ENCODE measurements at places on chromosomes 4 and X.

GRCh38 chr4:168480931-168481611 lies 779 bp upstream of the DDX60L start:
- no peak for DNase-seq

DNA sequence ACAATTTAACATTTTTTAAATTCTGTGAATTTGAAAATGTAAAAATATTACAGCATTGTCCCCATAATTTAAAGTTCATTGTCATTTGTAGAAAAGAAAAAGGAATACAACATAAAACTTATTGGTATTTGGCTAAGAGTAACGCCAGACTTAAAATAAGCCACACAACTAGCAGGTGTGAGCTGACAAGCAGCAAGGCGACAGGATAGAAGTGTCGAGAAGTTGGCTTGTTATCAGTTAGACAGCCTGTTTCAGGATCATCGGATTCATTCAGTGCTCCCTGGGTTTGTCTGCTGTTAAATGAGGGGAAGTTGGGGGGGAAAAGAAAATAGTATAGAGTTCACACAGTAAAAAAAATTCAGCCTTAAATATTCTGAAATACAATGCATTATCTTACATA lies 393.6 kb downstream of the IL15 start:
- no peak for DNase-seq

DNA sequence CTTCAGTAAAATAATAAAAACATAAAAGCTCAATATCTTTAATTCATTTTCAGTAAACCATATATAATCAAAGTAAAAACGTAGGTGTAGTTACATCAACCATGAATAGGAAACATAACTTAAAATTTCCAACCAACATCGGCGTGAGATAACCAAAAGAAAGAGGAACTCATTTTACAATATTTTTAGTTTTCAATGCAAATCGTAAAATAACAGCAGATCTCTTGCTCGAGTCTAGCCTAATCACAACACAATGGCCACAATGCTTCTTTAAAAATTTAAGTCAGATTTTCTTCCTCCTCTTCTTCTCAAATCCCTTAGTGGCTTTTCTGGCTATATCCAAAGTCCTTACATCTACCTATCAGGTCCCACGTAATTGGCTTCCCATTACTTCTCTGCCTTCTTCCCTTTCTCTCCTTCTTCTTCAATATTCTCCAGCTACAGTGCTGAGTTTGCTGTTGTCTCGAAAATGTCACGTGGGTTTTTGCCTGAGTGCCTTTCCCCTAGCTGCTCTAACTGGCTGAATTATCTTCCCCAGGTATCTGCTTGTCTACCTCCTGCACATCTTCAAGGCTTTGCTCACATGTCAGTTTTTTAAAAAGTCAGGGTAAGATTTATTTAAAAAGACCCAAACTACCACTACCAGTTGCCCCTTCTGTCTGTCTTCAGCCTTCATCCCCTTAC lies 90.9 kb upstream of the BANK1 start:
- DNase-seq: no peak

GRCh38 chr4:40628888-40629287 lies 776 bp downstream of the RBM47 start:
- DNase-seq: no peak

GRCh38 chr4:112127048-112127637 lies 18.1 kb upstream of the FAM241A start:
- DNase-seq: no peak

GRCh38 chrX:152850465-152850864 lies 19.6 kb downstream of the NSDHL start:
- no peak for DNase-seq

DNA sequence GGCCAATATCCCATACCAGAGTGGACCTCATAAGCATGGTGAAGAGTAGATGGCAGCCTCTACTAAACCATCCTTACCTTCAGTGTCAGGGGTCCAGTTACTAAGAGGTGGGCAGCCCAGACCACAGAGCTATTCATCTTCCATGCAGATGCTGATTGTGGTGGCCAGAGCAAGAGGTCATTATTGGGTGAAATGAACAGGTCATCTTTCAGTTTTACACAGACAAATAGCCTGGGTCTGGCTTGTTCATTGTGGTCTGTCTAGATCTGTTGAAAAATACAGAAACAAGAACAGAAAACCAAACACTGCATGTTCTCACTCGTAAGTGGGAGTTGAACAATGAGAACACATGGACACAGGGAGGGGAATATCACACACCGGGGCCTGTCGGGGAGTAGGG lies 71.3 kb downstream of the PAK3 start:
- DNase-seq: no peak

DNA sequence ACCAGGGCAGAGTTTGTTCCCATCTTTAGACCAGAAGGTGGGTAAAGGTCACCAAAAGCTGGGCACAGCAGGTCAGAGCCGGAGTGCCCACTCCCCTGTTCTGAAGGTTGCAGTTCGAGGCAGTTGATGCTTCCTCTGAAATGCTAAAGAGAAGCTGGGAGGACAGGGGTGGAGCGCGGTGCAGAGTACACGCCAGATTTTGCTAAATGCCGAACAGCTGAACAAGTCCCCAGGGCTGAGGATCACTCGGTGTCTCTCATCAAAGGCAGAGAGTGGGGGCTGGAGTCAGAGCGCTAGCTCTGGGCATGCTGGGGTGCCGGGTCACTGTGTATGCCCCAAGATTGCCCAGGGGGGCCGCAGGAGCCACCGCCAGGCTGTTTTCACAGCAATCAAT lies 197.0 kb downstream of the BCOR start:
- no peak for DNase-seq

GRCh38 chr4:158823461-158823873 lies 54.6 kb downstream of the FNIP2 start:
- no peak for DNase-seq

DNA sequence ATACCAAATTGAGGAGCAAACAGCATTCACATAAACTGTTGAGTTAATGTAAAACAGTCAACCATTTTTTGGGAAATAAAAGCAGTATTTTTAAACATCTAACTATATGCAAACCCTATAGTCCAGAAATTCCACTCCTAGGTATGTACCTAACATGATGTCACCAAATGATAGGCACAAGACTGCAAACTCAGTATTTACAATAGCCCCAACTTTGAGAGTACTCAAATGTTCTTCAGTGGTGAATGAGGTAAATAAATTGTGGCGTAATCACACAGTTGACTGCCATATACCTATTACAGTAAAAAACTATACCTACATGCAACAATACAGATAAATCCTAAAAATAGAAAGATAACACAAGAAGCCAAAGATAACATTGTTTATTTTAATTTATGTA lies 1243.8 kb upstream of the ADGRL3 start:
- DNase-seq: no peak

- DNase-seq: no peak
These were observed 10.9 kb downstream of the SMARCA1 start for GRCh38 chrX:129512409-129512808.

DNA sequence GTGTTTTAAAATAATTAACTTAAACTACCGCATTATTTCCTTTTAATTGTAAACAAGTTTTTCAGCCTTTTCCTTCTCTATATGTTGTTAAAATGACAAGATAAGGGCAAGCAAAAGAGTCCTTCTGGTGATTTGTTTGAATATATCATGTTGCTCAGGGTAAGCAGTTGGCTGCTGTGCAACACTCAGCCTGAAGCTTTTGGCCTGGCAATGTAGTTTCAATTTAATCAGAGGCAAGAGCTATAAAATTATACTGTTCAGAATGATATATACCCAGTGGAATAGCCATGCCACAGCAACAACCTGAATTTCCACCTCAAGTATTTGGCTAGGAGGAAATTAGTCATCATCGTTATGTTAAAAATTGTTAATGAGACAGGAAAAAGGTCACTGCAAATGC lies 53.4 kb downstream of the GRXCR1 start:
- DNase-seq: no peak

DNA sequence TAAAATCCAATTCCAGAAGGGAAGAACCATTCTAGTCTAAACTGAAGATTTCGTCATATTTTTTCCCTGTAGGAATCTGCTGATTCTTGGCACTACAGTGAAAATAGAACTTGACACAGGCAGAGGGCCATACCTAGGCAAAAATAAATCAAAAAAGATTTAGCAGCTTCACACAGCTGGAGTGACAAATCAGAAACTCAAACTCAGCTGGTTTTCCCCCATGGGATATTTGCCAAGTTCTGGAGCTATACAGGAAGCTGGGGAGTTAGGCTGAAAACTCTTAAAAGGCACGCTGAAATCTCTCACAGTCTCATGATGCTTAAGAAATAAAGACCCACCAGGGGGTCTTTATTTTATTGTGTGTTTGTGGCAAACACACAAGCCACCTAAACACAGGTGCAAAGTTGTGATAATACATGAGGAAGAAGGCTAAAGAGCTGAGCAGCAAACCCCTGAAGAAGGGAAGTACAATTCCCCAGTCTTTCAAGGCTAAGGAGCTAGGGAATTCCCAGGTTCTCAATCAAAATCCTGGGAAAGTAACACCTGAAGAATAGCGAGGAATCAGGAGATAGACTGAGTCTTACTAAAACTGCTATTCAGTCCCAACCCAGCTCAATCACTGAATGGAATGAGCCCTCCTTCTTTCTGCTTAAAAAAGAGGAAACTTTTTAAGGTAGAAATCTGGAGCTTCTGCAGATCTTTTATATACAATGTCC lies 32.1 kb upstream of the BEND2 start:
- DNase-seq: no peak

GRCh38 chrX:20506739-20507138 lies 240.0 kb upstream of the RPS6KA3 start:
- no peak for DNase-seq

GRCh38 chrX:123920105-123920785 lies 41.3 kb upstream of the STAG2 start:
- no peak for DNase-seq

GRCh38 chrX:153372949-153373348 lies 28.2 kb downstream of the PNMA6E start:
- DNase-seq: no peak

- no peak for DNase-seq
These were observed 516 bp upstream of the COX18 start for GRCh38 chr4:73070074-73070390.

GRCh38 chr4:7821245-7822136 lies 118.2 kb downstream of the AFAP1 start:
- DNase-seq: no peak

DNA sequence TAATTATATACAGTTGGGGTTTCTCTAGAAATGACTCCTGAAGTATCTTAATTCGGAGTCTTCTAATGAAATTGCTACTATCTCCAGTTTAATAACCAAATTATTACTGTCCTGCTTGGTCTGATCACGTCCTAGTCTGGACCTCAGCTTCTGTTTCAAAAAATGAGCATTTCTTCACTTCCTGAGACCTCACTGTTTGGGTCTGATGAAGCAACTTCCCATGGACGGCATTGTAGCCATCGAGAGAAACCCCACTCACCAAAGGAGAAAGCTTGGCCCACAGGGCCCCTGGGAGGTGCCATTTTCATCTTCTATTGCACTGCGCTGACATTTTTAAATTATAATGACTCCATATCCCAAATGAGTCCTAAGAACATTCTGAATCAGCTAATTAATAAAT lies 178.0 kb downstream of the MGST2 start:
- DNase-seq: no peak

- no peak for DNase-seq
These were observed 159.1 kb downstream of the STIM2 start for GRCh38 chr4:27019766-27020165.

- no peak for DNase-seq
These were observed 76.1 kb downstream of the AMMECR1 start for GRCh38 chrX:110241816-110242215.

- no peak for DNase-seq
These were observed at the start of gene RASSF6 for GRCh38 chr4:73620115-73620792. TSS of gene RASSF6 (minus strand) at chr4:73620436. CDS start at chr4:73611795, 8,641 bp downstream.

- no peak for DNase-seq
These were observed 44.9 kb downstream of the TIGD4 start for GRCh38 chr4:152734699-152735050.

- no peak for DNase-seq
These were observed 2.1 kb downstream of the NSG1 start for GRCh38 chr4:4388836-4389575.

DNA sequence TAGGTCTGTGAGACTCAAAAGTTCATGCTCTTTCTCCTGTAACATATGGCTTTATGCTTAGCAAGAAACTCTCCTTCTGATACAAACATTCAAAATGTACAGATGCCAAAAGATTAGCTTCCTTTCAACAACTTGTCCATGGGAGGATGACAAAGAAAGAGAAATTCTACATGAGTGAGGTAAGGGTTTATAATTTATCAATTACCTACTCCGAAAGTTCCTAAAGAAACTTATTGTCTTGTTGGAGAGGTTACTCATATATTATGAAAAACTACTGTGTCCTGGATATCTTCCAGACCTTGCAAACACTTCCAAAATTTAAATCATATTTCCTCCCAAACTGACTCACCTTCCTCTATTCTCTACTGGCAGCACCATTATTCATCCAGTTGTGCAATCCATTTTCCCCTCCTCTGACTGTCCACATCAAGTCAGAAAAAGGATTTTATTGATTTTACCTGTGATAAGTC lies 65.1 kb downstream of the ENPEP start:
- no peak for DNase-seq

- no peak for DNase-seq
These were observed 45.5 kb downstream of the AFAP1 start for GRCh38 chr4:7894098-7894676.

DNA sequence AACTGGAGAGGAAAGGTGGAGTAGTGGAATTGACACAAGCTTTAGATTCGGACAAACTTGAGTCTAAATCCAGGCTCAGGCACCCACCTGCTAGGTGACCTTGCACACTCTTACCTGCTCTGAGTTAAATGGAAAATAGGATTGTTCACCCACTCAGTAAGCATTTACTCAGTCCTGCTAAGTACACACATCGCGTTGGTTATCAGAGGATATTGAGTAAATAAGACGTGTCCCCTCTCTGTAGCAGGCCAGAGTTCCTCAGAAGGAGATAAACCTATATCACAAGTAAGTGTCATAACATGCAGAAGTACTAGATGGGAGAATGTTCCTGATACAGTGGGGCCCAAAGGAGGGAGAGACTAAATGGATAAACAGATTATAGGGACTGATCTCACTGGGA lies 117.7 kb downstream of the SMIM20 start:
- DNase-seq: no peak

DNA sequence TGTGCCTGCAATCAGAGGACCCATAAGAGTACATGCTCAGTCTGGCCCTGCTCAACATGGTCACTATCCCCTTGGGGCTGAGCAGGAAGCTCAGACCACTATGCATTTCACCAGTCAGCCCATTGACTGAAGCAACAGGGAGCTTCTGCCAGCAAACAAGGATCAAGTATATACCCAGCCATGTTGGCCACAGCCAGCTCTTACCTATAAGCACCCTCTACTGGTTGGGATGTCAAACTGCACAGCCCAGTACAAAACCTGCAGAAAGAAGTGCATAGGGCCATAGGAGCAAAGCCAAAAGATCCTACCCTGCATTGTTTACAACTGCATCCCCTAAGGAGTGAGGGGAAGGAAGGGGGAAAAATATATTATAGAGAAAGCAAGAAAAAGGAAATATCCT lies 214.4 kb upstream of the CPEB2 start:
- no peak for DNase-seq

- DNase-seq: no peak
These were observed 45.1 kb downstream of the IGFBP7 start for GRCh38 chr4:57064811-57065711.

DNA sequence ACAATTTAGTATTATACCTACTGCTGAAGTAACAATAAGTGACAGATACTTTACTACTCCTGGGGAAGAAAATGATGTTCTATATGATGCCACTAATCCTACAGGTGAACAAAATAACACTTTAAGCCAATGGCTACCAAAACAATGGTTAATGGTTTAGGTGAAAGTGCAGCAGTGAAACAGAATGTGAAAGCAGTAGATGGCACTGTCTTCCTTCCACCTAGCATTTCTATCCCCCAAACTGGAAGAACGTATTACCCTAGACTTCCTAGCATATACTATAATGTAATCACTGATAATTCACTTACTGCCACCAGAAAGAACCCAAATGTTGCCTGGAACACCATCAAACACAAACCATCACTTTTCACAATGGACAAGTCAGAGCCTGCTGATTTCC lies 18.9 kb upstream of the CABS1 start:
- DNase-seq: no peak

Data from anterior cingulate cortex (tissue), 58 donors.